ENCODE measurements at places on chromosomes 12 and 14.

GRCh38 chr12:88242571-88242925, 100.4 kb downstream of the TMTC3 start:
- DNase-seq, result no peak

DNA sequence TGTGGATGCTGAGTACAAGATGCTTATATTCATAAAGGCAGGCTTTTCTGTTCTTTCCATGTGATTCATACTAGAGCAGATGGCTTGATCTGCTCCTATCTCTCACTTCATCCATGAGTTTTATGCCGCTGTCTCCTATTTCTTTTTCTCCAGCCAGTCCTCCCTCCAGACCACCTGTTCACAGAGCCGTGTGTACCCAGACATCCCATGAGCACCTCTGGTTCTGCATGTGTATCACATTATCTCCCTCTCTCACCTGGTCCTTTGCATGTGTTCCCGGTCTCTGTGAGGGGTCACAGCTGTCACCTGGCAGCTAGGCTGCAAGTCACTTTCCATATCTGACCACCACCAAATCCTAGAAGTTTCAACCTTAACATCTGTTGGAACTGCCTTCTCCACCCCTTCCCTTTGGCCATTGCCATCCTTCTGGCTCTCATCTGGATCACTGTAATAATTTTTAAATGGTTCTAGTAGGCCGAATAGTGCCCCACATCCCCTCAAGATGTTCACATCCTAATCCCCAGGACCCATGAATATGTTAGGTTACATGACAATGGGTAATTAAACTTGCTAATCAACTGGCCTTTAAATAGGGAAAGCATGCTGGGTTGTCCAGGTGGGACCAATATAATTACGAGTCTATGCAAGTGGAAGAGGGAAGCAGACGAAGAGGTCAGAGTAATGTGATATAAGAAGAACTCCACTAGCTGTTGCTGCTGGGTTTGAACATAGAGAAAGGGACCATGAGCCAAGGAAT, 168.1 kb downstream of the SNAPC1 start:
- no peak for DNase-seq

DNA sequence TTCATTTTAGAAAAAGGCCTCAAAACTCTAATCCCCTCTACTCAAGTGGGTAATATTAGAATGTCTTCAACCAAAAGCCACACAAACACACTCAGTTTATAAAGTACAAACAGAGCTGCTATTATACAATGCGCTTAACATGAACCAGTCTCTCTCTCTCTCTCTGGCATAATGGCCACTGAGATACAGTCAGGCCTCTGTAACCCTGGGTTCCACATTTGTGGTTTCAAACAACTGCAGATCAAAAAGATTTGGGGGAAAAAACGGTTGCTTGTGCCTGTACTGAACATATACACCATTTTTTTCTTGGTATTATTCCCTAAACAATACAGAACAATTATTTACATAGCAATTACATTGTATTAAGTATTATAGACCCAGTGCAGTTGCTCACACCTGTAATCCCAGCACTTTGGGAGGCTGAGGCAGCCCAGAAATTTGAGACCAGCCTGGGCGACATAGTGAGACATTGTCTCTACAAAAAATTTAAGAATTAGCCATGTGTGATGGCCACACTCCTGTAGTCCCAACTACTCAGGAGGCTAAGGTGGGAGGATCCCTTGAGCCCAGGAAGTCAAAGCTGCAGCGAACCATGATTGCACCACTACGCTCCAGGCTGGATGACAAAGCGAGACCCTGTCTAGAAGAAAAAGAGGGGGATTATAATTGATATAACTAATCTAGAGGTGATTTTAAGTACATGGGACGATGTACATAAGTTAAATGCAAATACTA, 5.6 kb downstream of the SLC11A2 start:
- peak; percentile 96 for DNase-seq

GRCh38 chr12:67274186-67274585, 5.0 kb downstream of the CAND1 start:
- DNase-seq, result no peak

- DNase-seq, result no peak
These were observed 53.4 kb downstream of the ZFC3H1 start for GRCh38 chr12:71610031-71610795.

DNA sequence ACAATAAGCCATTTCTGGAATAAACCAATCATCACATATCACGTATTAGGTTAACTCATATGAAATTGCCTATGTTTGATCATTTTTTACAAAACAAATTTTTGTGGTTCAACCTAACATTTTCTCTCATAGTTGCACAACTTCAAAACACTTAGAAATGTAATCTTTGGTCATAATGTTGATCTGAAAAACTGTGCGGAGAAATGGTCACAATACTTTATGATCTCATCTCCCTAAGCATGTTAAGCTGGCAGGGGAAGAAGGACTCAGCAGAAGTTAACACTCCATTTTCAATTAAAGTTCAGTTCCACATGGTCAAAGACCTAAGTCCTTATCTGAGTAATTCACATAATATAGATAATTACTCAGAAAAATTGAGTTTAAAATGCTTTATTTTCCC, 194.8 kb downstream of the CAPZA3 start:
- DNase-seq, result no peak

DNA sequence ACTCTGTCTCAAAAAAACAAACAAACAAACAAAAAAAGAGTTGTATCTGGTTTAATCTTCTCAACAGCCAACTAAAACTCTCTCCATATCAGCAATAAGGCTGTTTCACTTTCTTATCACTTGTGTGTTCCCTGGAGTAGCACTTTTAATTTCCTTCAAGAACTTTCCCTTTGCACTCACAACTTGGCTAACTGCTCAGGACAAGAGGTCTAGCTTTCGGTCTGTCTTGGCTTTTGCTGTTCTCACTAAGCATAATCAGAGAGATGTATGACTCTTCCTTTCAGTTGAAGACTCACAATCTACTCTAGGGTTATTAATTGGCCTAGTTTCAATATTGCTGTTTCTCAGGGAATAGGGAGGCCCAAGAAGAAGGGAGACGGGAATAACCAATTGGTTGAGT, 12.3 kb downstream of the NEMP1 start:
- no peak for DNase-seq

DNA sequence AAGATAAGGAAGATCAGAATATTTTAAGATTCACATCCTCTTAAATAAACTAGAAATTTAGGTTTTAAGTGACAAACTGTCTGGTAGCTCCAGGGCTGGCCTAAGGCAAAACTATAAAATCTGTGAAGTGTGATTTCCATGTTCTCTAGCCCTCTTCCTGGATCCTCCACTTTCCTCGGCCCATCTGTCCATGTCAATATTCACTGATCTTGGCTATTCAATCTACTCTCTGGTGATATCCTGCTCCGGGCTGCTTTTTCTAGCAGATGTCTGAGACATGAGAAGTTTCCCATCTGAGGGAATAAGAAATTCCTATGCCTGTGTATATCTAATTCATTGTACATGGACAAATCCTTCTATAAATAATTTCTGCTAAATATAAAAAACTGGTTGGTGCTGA, 500.4 kb downstream of the GALC start:
- no peak for DNase-seq

GRCh38 chr12:27969624-27970400, 2.7 kb downstream of the PTHLH start:
- DNase-seq, result no peak

GRCh38 chr12:51621156-51621922, 30.3 kb downstream of the SCN8A start:
- DNase-seq, result no peak

DNA sequence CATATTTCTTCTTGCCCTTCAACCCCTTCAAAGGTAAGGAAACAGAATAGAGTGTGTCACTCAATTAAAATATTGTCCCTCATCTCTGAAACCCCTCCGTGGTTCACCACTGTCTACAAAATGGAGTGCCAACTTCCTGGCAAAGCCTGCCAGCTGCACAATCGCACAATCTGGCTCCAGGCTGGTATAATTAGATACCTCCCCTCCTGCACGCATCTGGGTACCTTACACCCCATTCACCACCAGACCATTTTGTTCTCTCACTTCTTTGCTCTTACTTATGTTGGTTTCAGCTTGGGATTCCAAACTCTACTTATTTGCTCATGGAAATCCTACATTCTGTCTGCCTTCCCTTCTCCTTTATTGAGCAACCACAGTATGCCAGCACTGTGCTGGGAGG, 314.9 kb downstream of the NUAK1 start:
- no peak for DNase-seq

DNA sequence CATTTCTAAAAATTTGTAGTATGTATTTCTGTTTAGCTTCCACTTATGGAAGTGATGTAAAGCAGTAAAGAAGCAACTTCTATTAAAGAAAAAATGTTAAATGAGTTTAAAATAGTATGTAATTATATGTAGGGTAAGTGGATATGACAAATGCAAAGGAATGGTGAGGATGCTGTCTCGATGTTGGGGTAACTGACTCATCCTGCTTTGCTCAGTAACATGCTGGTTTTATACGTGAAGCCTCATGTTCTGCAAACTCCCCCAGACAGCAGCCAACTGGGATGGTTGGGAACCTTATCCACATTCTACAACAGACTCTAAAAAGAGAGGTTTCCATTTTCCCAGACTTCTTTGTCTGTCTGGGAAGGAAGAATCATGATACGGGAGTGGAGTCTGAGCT, 1006.4 kb upstream of the TMEM132C start:
- DNase-seq, result no peak

DNA sequence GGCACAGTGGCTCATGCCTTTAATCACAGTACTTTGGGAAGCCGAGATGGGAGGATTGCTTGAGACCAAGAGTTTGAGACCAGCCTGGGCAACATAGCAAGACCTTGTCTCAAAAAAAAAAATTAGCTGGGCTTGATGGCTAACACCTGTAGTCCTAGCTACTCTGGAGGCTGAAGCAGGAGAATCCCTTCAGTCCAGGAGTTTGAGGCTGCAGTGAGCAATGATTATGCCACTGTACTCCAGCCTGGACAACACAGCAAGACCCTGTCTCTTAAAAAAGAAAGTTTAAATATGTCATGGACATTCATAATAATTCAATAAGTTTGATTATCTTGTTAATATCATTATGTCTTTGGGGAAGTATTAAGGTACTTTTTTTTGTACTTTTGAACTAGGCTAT, 38.9 kb downstream of the KIAA0586 start:
- DNase-seq, result no peak

- DNase-seq, result no peak
These were observed 374.7 kb downstream of the ALG10 start for GRCh38 chr12:34396861-34397590.

GRCh38 chr12:30145684-30146032, 361.9 kb upstream of the TMTC1 start:
- DNase-seq, result no peak

DNA sequence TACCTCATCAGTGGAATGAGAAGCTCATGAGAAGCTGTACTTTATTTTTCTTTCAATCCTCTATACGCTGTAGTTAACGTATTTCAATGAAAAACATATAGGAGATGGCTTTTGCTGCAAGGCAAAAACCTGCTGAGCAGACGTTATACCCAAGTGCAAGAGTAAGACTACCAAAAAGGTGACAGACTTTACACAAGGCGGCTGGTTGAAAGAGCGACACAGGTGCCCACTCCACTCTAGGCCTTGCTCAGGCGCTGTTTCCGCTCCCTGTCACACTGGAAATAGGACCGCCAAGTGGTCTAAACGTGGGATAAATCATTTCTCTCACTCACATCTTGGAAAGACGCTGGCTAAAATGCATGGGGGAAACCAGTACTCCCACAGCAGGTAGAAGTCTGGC, 54.5 kb downstream of the PPP2R5C start:
- no peak for DNase-seq

- no peak for DNase-seq
These were observed 161.3 kb upstream of the PTPRQ start for GRCh38 chr12:80282761-80283160.

- DNase-seq, result peak; percentile 7
These were observed 55.6 kb upstream of the PTPRB start for GRCh38 chr12:70692681-70693288.

DNA sequence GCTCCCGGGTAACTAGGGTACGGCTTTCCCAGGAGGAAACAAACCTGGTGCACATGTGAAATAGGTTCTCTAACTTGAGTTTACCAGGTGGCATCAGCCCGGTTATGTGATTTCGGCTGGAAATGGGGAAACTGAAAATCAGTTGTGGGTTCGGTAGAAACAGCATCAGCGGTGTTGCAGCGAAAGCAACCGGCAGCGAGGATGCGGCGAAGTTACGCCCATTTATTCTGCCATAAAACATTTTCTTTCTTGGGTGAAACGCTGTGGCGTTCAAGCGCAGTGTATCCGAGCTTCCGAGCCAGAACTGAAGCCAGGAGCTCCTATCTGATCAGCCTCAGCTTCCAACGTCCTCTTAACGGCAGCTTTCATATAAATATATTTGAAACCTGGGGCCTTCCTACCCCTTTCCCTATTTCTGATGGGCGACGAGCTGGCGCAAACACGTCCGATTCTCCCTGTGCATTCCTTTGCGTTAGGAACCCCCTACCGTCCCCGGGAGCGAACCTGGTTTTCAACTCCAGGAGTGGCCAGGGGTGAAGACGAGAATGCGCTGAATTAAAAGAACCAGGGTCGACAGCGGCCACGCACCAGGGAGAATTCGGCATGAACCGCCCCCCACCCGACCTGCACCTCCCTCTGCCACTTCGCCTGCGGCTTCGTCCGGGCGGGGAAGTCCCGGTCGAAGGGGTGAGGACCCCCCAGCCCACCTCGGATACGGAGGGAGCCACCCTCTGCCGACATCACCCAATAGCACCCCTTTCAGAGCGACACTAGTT, 1.6 kb downstream of the DPF3 start:
- DNase-seq, result peak; percentile 19

GRCh38 chr14:63800083-63800482, 52.7 kb upstream of the SYNE2 start:
- no peak for DNase-seq

DNA sequence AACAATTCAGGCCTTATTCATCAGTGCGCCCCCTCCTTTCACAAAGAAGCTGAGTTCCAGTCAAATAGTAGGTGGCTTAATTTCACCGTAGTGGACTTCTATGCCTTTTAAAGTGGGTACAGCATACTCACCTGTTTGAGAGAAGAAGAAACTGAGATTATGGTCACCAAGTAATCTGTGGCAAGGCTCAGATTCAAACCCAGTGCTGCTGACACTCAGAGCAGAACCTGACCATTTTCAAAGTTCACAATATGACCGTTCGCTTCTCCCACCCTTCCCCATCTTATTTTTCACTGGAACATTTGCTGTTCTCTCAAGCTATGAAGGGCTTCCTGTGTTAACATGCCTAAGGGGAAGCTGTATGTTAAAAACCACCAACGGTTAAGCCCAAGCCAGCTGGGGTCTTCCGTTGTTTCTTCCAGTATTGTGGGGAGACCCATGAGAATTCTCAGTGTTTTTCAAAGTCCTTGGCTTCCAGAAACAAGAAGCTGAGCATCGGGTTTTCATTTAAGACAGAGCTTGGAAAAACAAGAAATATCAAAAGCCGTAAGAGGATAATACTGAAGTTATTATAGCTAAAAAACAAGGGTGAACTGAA, 6.1 kb upstream of the PSMA6 start:
- no peak for DNase-seq

All from pons (tissue), 1 donor.